ENCODE measurements at places on chromosomes 13 and 19.

DNA sequence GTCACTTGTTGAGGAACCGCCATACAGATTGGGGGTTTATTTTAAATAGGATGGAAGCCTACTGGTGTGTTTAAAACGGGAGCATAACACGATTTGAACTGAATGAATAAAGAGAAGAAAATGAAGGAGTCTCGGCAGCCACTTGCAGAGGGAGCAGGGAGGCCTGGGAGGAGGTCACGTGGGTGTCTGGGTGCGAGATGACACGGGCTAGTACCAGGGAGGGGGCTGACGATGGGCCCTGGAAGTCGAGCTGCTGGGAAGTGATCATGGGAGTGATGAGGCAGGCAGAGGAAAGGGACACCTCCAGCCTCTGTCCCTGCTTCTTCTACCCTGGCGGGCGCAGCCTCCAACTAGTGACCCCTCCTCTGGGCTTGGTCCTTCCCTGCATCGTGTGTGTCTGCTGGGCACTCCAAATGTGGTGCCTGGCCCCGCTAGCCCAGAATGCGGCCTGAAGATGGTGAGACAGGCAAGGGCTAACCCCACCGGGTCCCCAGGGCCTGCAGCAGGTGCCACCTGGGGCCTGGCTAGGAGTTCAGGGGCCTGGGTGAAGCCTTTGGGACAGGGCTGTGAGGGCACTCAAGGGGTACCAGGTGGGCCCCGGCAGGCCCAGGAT, 35.5 kb downstream of the CRTC1 start:
- no peak overlapping the region for H3K27ac ChIP-seq
- H3K36me3 ChIP-seq, result peaks cover 12% of the 10 kb centered on the region
- no peak overlapping the region for H3K4me3 ChIP-seq
- peaks cover 10% of the 10 kb centered on the region for H3K4me1 ChIP-seq
- DNase-seq, result no peak

DNA sequence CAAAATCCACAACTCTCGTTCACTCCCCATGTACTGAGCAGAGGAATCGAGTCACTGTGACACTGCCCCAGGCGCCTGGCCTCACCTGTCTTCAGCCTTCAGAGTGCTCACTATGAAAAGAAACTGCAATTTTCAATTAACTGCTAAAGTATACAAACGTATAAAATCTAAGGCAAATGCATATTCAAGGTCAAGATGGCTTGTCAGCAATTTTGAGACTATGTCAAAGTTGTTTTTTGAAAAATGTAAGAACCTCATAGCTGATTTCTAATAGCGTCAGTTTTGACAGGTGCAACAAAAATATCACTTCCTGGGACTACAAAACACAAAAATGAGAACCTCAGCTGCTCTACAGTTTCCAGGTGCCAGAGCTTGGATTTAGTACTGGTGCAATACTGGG, 31.4 kb downstream of the TUBGCP3 start:
- H3K36me3 ChIP-seq, result peaks cover 85% of the 10 kb centered on the region
- H3K4me1 ChIP-seq, result no peaks in the 10 kb centered on the region
- H3K4me3 ChIP-seq, result no peak overlapping the region
- no peak overlapping the region for H3K27ac ChIP-seq

DNA sequence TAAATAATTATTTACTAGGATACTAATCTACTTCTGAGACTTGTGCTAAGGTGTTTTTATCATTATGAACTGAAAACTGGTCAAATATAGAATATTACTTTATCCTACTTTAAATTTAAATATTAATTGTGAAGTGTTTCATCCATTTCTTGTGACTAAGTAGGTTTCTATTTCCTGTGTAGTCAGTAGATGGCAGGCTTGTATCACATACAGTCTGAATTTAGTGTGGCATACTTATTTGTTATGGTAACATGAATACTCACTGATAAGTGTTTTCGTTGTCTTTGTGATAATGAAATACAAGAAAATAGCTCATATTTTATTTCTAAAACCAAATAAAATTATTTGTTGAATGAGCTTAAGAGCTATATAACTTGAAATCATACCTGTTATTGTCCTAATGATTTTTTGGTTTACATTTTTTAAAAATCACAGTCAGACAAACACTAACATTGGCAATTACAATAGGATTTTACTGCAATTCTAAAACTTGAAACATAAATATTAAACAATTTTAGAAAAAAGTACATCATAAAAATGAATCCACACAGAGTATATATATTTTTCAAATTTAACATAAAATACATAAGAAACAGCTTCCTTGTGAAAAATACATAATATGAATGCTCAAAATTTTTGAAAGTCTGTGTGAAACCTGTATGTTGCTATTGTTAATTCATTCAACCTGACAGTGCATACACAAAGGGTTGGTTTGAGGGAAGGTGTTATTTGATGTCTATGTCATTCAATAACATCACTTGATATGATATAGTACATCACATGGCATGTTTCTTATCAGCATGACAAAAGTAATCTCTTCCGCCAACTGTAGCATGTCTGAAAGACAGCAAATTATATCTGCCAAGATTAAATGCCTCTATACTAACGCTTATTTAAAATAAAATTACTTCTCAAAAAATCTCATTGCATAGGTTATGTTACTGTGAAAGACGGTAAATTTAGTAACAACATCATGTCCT, 904.8 kb upstream of the PCDH20 start:
- no peaks in the 10 kb centered on the region for H3K36me3 ChIP-seq
- H3K4me3 ChIP-seq, result no peak overlapping the region
- no peaks in the 10 kb centered on the region for H3K4me1 ChIP-seq

GRCh38 chr19:37074819-37075362, 3.3 kb upstream of the ZNF420 start:
- DNase-seq, result no peak
- H3K36me3 ChIP-seq, result no peaks in the 10 kb centered on the region
- peaks cover 24% of the 10 kb centered on the region for H3K4me1 ChIP-seq
- H3K4me3 ChIP-seq, result no peak overlapping the region
- H3K27me3 ChIP-seq, result no peaks in the 10 kb centered on the region
- H3K27ac ChIP-seq, result no peak overlapping the region

DNA sequence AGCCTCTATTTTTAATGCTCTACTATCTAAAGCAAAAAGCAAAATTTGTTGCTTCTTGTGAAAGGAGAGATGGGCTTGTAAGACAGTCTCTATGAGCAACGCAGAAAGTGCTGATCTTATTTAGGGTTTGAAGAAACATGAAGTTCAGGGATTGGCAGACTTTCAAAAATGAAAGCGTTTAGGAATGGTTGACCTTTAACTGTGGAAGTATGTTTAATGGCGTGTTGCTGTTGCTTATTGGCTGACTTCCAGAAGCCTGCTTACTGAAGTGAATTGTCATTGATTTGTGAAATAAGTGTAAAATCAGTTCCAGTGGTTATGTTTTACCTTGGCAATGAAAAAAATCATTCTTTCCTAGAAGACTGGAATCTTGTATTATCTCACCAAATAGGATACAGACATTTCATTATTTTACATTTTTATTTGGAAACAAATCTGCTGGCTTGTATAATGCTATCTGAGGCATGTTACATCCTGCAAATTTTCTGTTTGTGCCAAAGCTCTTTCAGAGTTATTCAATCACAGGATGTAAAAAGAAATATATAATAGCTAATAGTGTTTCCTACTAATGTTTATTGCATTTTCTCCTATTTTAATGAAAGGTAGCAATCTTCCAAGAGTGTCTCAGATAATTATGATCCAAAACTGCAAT, 221.3 kb upstream of the SLITRK6 start:
- H3K4me1 ChIP-seq, result no peaks in the 10 kb centered on the region
- DNase-seq, result no peak
- no peak overlapping the region for H3K27ac ChIP-seq
- no peak overlapping the region for H3K4me3 ChIP-seq
- H3K27me3 ChIP-seq, result no peaks in the 10 kb centered on the region
- no peaks in the 10 kb centered on the region for H3K36me3 ChIP-seq

- H3K4me1 ChIP-seq, result no peaks in the 10 kb centered on the region
- no peaks in the 10 kb centered on the region for H3K36me3 ChIP-seq
- no peak overlapping the region for H3K4me3 ChIP-seq
- no peak overlapping the region for H3K27ac ChIP-seq
- no peaks in the 10 kb centered on the region for H3K27me3 ChIP-seq
- no peak for DNase-seq
Observed at GRCh38 chr13:73111331-73111730, 52.5 kb downstream of the KLF5 start.

GRCh38 chr19:39385629-39386411, 5.1 kb downstream of the PAF1 start:
- H3K4me1 ChIP-seq, result peaks cover 17% of the 10 kb centered on the region
- H3K27ac ChIP-seq, result no peak overlapping the region
- no peaks in the 10 kb centered on the region for H3K27me3 ChIP-seq
- H3K4me3 ChIP-seq, result no peak overlapping the region

- H3K27me3 ChIP-seq, result peaks cover 14% of the 10 kb centered on the region
- peaks cover 9% of the 10 kb centered on the region for H3K4me1 ChIP-seq
- DNase-seq, result no peak
- H3K27ac ChIP-seq, result no peak overlapping the region
Observed at GRCh38 chr13:45623516-45624090, 8.1 kb upstream of the ERICH6B start.

DNA sequence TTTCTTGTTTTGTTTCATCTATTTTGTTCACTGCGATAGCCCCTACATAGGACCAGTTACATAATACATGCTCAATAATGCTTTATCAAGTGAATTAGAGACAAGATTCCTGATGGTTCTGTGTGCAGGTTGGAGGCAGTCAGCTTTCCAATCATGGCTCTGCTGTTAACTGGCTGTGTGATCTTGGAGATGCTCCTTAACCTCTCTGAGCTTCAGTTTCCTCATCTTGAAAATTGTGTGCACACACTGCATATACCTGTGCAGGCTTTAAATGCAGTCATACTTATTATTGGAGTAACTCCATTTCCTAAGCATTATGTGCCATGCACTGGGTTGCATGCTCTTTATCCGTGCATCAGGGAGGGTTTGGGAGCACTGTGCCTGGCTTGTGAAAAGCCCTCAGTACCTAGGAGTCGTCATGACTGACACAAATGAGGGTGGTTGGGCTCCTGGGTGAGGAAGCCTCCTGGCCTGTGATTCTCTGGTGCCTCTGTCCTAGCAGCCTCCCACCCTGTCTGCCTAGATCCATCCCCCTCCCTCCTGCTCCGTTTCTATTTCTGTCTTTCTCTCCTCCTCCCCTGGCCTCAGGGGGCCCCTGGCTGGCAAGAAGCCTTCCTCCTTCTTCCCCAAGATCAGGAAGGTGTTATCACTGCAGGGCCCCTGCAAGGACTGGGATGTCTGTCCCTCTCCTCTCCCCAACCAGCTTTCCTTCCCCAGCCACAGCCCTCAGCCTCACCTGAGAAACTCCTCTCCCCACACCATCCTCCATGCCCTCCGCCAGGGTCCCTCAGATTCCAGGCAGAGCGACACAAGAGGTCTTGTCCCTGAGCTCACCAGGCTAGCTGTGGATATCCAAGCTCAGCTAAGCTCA, 8.7 kb downstream of the IFNL1 start:
- H3K36me3 ChIP-seq, result no peaks in the 10 kb centered on the region
- H3K4me1 ChIP-seq, result peaks cover under 1% of the 10 kb centered on the region
- H3K27ac ChIP-seq, result no peak overlapping the region
- no peak overlapping the region for H3K4me3 ChIP-seq
- no peaks in the 10 kb centered on the region for H3K27me3 ChIP-seq

GRCh38 chr19:33868788-33869412, 72.2 kb downstream of the KCTD15 start:
- no peaks in the 10 kb centered on the region for H3K36me3 ChIP-seq
- no peak overlapping the region for H3K27ac ChIP-seq
- no peak for DNase-seq
- no peak overlapping the region for H3K4me3 ChIP-seq
- H3K27me3 ChIP-seq, result no peaks in the 10 kb centered on the region

Measured in CD4-positive, alpha-beta T cell (primary cell).